ENCODE measurements at places on chromosomes 2 and 18. TPM values are rescaled to one million over a fixed set of nuclear protein-coding genes. Genes with fewer than 3 reads are reported as not detected.

GRCh38 chr18:76970770-76971559, 148.6 kb downstream of the ZNF236 start:
- H3K27ac ChIP-seq = no peak overlapping the region
- no peaks in the 10 kb centered on the region for H3K27me3 ChIP-seq
- DNase-seq = no peak
- peaks cover 2% of the 10 kb centered on the region for H3K36me3 ChIP-seq
- no peaks in the 10 kb centered on the region for H3K4me1 ChIP-seq

The GCG gene
- not detected for total RNA-seq

The REG3A gene
- total RNA-seq = not detected

GRCh38 chr2:71528131-71528591, 74.8 kb downstream of the DYSF start:
- H3K27me3 ChIP-seq = peaks cover 8% of the 10 kb centered on the region
- no peaks in the 10 kb centered on the region for H3K36me3 ChIP-seq
- H3K27ac ChIP-seq = no peak overlapping the region
- H3K4me3 ChIP-seq = no peak overlapping the region
- H3K4me1 ChIP-seq = peaks cover 9% of the 10 kb centered on the region

The IL1RL1 gene
- total RNA-seq = 0.41 TPM

GRCh38 chr2:203697190-203697589, 9.2 kb upstream of the CD28 start:
- no peaks in the 10 kb centered on the region for H3K27me3 ChIP-seq
- H3K4me1 ChIP-seq = peaks cover 13% of the 10 kb centered on the region
- no peak for DNase-seq
- H3K36me3 ChIP-seq = no peaks in the 10 kb centered on the region
- H3K4me3 ChIP-seq = no peak overlapping the region

DNA sequence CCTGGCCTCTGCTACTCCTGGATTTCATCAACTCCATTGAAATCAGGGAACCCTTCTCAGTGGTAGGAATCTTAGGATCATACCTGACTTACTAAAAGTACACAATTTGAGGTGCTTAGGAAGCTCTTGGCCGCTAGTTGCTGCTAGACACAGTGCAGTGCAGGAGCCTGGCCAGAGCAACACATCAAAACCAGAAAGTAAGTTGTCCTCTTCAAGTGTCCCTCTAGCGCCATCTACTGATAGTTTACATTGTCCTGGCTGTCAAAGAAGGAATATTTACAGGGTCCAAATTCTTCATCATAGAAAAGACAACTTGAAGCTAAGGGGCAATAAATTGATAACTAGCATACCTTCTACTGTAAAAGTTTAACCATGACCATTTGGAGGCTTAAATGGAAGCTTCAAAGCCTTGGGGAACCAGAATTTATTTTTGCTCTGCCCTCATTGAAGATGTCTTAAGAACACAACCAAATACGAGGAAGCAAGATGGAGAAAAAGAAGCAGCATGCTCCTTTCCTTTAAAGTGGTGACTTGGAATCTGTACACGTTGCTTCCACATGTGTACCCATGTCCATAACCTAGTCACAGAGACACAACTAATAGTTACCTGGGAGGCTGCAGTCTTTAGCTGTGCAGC, 889.1 kb upstream of the GCFC2 start:
- DNase-seq = no peak
- H3K4me1 ChIP-seq = no peaks in the 10 kb centered on the region
- H3K4me3 ChIP-seq = no peak overlapping the region
- H3K36me3 ChIP-seq = no peaks in the 10 kb centered on the region

- H3K27ac ChIP-seq = no peak overlapping the region
- H3K27me3 ChIP-seq = no peaks in the 10 kb centered on the region
- no peak for DNase-seq
- H3K4me3 ChIP-seq = no peak overlapping the region
- no peaks in the 10 kb centered on the region for H3K4me1 ChIP-seq
These were observed 98.6 kb downstream of the CALCRL start for GRCh38 chr2:187349326-187349944.

GRCh38 chr18:61199171-61199848, 133.9 kb upstream of the CDH20 start:
- no peak overlapping the region for H3K27ac ChIP-seq
- no peak overlapping the region for H3K4me3 ChIP-seq
- no peaks in the 10 kb centered on the region for H3K27me3 ChIP-seq
- no peaks in the 10 kb centered on the region for H3K36me3 ChIP-seq
- DNase-seq = no peak
- H3K4me1 ChIP-seq = no peaks in the 10 kb centered on the region

The SPTBN1 gene
- total RNA-seq = 109 TPM

DNA sequence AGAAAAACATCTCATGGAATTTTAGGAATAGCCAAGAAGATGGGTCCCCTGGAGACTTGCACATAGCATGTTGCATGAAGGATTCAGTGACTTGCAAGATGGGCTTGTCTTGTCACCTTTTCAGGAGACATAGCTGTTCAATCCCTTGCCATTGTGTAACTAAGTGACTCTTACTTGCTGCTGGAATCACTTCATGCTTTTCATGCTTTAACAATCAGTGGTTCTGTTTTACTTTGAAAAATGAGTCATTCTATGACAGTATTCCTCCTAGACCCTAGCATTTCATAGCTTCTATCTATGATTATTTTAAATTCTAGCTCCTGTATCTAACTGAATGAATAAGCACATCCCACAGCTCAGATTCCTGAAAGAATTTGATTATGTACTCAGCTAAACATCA, 2.8 kb downstream of the KYNU start:
- H3K27me3 ChIP-seq = no peaks in the 10 kb centered on the region
- H3K27ac ChIP-seq = no peak overlapping the region
- no peaks in the 10 kb centered on the region for H3K4me1 ChIP-seq
- no peak for DNase-seq

DNA sequence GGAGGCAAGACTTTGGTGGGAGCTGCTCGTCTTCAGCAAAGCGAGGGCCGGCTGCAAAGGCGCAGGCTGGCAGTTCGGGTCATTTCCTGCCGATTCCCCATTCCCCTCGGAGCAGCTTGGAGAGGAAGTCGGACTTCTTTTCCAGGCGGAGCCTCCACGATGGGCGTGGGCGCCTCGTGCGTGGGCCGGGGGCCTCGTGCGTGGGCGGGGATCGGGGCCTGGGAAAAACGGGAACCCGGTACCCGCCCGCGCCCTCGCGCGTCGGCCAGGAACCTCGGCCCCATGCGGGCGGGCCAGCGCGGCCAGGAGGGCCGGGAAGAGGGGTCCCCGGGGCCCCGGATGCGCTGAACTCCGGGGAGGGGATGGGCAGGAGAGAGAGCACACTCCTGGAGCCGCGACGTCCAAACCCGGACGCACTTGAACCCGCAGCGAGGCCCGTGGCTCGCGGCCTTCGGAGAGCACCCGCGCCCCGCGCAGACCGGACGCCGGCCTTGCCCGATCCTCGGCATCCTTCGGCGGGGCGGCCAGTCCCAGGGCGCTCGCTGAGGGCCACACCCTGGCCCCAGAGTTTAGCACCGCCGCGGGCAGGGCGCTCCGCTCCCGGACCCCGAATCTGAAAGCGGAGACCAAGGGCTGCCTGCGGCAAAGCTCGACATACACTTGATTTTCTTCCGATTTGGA, 368.4 kb downstream of the MTX2 start:
- peak overlapping the region; percentile 60 for H3K4me3 ChIP-seq
- no peak overlapping the region for H3K27ac ChIP-seq
- no peak for DNase-seq
- H3K4me1 ChIP-seq = peaks cover 11% of the 10 kb centered on the region
- peaks cover 69% of the 10 kb centered on the region for H3K27me3 ChIP-seq

DNA sequence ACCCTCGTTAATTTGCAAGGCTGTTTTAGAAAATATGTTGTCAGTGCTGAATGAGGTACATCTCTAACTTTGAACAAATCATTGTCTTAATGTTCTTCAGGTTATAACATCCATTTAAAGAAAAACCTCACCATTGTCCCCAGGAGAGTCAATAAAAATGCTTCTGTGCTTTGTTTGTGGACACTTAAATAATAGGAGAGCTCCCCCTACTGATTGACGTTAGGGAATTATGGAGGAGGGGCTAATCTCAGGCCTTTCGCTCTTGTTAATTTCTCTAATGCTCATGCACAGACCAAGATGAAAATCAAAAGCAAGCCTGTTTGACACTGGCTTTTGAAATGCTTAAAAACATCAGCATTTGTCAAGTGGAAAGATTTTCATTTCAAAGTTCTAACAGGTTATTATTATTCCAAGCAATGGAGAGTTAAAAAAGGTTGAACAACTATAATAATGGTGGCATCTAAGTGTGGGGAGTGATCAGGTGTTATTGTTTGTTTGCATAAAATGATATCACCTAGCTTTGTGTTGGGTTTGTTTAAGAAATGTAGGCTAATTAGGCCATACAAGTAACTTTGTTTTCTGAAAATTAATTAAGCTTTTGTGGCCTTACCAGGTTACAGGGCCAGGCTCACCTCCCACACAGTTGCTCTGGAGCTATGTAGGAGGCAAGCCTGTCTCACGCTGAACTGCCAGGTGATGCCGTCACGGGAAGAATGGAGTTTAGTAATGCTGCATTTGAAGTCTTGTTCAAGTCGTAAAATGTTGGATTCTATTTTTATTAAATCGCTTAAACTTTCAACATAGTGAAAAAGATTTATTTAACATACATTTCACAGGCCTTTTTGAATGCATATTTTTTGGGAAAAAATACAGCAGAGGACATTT, 51.7 kb upstream of the SMIM21 start:
- no peak overlapping the region for H3K4me3 ChIP-seq
- no peak overlapping the region for H3K27ac ChIP-seq
- H3K27me3 ChIP-seq = peaks cover 17% of the 10 kb centered on the region
- no peak for DNase-seq

- H3K4me3 ChIP-seq = no peak overlapping the region
- DNase-seq = no peak
- no peak overlapping the region for H3K27ac ChIP-seq
- H3K27me3 ChIP-seq = peaks cover 2% of the 10 kb centered on the region
These were observed 164.6 kb downstream of the VWC2L start for GRCh38 chr2:214575465-214575864.

The ASB18 gene
- total RNA-seq = not detected

The SAG gene
- total RNA-seq = 0.23 TPM

DNA sequence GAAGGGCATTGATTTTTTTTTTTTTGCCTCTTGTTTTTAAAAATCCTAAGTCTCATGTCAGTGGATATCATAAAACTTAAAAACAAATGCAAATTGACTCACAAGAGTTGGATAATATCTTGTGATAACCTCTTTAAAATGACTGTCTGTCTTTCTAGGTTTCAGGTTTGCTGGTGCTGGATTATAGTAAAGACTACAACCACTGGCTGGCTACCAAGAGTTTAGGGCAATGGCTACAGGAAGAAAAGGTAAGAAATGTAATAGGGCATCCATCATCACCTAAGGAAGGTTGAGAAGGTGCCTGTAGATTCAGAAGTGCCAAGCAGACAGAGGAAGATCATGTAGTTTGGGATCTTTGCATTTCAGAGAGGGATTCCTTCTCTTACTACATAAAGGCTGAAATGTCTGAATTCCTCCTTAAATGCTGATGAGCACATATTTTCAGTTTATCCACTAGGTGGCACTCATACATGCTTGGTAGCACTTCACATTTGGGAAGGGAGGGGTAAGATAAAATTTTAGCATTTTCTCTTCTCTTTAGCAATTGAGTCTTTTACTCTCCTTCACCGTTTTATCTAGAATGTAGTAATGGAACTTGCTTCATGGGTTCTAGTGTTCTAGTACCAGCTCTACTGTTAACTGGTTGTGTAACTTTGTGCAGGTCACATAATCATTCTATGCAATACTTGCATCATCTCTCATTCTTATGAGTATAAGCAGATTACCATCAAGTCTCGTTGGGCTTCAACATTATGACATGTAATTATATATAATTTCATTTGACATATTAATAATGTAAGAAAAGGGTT, 21.1 kb downstream of the CPS1 start:
- H3K27ac ChIP-seq = no peak overlapping the region
- no peaks in the 10 kb centered on the region for H3K36me3 ChIP-seq
- no peaks in the 10 kb centered on the region for H3K4me1 ChIP-seq
- no peak for DNase-seq
- H3K4me3 ChIP-seq = no peak overlapping the region
- no peaks in the 10 kb centered on the region for H3K27me3 ChIP-seq

- H3K4me1 ChIP-seq = no peaks in the 10 kb centered on the region
- no peaks in the 10 kb centered on the region for H3K36me3 ChIP-seq
- DNase-seq = no peak
- no peak overlapping the region for H3K27ac ChIP-seq
- H3K4me3 ChIP-seq = no peak overlapping the region
These were observed 6.2 kb downstream of the RNU2-63P start for GRCh38 chr2:88010136-88010535.

The QPCT gene
- total RNA-seq = 1.9 TPM

GRCh38 chr2:26477126-26477910, 606 bp downstream of the OTOF start:
- peak overlapping the region; percentile 79 for H3K27ac ChIP-seq
- H3K4me3 ChIP-seq = peak overlapping the region; percentile 78
- peak; percentile 78 for DNase-seq
- H3K27me3 ChIP-seq = no peaks in the 10 kb centered on the region
- peaks cover 20% of the 10 kb centered on the region for H3K36me3 ChIP-seq

GRCh38 chr2:215764441-215765048, 248.8 kb downstream of the MREG start:
- no peaks in the 10 kb centered on the region for H3K4me1 ChIP-seq
- H3K4me3 ChIP-seq = no peak overlapping the region
- H3K27me3 ChIP-seq = peaks cover 20% of the 10 kb centered on the region
- no peak for DNase-seq
- no peak overlapping the region for H3K27ac ChIP-seq

DNA sequence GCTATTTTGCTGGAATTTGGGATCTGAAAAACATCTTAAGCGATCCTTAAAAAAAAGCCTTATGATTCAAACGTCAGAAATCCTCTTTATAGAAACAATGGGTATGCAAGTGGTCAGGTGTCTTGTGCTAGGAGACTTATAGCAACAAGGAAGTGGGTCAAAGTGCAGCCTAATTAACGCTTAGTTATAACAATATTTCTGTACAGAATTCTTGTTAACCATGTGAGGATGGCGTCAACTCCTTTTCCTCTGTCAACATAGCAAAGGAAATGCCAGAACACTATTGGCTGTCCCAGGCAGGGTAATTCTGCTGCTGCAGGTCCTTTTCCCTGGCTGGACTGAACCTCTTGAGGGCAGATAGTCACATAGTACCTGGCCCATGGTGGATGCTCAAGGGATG, 189.4 kb downstream of the MSH2 start:
- no peak overlapping the region for H3K4me3 ChIP-seq
- peaks cover 9% of the 10 kb centered on the region for H3K27me3 ChIP-seq
- no peak for DNase-seq
- H3K27ac ChIP-seq = no peak overlapping the region

GRCh38 chr2:221468317-221468716, 103.8 kb downstream of the EPHA4 start:
- no peak overlapping the region for H3K27ac ChIP-seq
- H3K27me3 ChIP-seq = no peaks in the 10 kb centered on the region
- H3K4me3 ChIP-seq = no peak overlapping the region

The TRIM43 gene
- total RNA-seq = not detected

The HOXD9 gene
- total RNA-seq = not detected

The ALKAL2 gene
- total RNA-seq = not detected

DNA sequence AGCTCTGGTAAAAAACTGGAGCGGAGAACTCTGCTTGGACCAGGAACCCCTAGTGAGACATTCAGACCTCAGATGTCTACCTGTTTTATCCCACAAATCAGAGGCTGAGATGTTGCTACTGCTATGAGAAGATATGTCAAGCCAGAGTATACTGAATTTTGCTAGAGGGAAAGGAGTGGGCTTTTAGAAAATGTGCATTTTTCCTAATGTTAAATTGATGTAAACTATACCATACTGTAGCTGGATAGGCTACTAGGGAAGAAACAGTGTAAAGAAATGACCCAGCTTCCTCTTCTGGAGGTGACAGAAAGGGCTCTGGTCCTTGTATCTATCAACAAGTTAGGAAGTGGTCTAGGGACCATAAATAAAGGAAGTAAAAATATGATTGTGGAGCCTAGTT, 65.0 kb downstream of the SLC39A10 start:
- H3K27ac ChIP-seq = no peak overlapping the region
- H3K4me1 ChIP-seq = peaks cover 4% of the 10 kb centered on the region
- H3K4me3 ChIP-seq = no peak overlapping the region
- H3K36me3 ChIP-seq = peaks cover 21% of the 10 kb centered on the region
- no peaks in the 10 kb centered on the region for H3K27me3 ChIP-seq
- DNase-seq = no peak

Measured in activated CD8-positive, alpha-beta memory T cell treated with anti-CD3 and anti-CD28 coated beads, Interleukin-2, amount 10 ng/mL, durations not matched to agents 7 days and 5 days (primary cell).